ENCODE measurements at places on chromosomes 12 and 14. TPM values are rescaled to one million over a fixed set of nuclear protein-coding genes. Genes with fewer than 3 reads are reported as not detected.

GRCh38 chr14:64965356-64966000, 6.7 kb downstream of the RAB15 start:
- no peak for DNase-seq

DNA sequence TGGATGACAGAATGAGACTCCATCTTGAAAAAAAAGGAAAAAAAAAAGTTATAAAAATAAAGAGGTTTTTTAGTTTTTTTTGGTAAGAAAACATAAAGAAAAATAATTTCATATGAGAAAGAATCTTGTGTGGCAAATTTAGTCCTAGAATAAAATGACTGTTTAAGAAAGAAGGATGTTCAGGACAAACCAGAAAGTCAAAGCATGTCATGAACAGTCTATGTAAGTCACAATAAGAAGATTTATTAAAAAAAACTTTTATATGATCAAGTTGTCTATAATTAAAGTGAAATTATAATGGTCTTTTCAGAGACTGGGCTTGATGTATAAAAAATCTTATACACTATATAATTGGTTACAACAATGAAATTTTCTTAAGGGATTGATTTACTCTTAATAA, 68.1 kb upstream of the HECTD1 start:
- DNase-seq = no peak

Gene INHBE
- 0.10 TPM for total RNA-seq

DNA sequence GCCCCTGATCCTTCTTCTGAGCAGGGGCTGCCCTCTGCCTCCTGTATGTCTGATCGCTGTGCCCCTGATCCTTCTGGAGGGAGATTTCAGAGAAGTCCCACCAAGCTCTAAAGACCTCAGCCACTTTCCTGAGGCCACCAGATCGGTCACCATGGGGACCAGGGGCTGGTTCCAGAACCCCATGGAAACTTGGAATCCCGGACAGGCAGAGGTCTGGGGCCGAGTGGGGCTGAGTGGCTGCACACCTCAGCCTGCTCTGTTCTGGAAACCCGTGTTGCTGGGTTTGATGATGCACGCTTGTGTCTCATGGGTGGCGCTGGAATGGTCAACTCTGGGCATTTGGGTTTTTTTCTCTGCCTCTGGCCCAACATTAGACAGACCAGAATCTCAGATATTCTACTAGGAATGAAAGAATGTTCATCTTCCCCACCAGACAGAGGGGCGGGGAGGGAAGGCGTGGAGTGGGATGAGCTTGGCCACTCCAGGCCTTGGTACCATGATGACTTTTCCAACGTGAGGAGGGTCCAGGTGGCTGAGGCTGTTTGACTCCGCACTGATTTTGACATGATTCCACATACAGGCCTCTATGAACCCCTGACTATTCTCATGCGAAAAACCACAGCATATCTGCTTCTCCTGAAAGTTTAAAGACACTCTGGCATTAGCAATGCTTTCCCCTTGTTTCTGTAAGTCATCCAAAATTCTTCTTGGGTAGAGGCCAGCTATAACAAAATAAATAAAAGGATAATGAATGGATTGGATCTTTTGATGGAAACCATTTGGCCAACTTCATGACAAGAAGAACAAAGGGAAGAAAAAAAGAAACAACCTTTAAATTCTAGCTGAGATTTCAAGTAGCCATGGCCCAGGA, 114.5 kb downstream of the ADGRD1 start:
- DNase-seq = peak; percentile 89

DNA sequence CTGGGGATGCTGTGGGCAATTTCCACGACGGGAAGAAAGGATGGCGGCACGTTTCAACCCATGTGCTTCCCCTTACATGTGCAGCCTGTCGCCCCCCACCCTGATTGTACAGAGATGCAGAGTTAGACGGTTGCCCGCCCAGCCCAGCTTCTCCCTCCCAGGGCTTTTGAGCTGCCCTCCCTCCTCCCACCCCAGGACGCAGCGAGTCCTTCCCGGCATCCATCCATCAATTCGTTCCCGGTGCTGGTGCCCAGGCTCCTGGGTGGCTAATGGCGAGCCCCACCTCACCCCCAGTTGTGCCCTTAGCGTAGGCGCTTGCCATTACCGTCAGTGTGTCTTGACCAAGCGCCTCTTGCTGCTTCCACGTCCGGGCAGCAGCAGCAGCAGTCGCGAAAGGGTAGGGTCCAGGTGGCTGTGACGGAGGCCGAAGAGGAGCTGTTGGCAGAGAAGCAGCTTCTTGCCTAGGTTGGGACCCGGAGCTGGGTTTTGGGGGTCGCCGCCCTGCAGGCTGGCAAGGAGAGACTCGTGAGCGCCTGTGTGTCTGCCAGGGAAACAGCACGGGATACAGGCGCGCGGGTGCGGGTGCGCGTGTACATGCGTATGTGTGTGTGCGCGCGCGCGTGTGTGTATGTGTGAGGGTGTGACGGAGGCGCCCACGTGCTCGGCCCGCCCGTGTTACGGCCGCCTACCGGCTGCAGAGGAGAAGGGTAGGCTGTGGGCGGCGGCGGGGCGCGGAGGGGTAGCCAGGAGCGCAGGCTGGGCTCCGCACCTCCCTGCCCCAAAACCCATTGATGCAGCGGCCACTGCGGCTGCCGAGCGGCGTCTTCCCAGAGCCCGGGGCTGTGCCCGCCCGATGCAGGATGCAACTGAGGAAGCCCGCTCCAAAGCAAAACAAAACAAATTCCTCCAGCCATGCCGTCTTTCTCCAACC, at the start of gene SLC6A15:
Gene SLC6A15, minus strand, starts transcription at position 602 of the 931 bp plus-strand sequence. CDS start 20,679 bp downstream, outside the sequence.
- peak; percentile 6 for DNase-seq

DNA sequence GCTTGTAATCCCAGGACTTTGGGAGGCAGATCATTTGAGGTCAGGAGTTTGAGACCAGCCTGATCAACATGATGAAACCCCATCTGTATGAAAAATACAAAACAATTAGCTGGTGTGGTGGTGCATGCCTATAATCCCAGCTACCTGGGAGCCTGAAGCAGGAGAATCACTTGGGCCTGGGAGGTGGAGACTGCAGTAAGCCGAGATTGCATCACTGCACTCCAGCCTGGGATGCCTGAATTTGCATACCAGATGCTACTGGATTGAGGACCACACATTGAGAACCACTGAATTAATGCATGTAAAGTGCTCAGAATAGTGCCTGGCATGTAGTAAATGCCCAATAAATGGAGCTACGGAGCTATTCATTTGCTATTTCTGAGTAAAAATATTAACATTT, 14.9 kb upstream of the MYH7 start:
- DNase-seq = no peak

Gene JKAMP
- total RNA-seq = 57.7 TPM

- no peak for DNase-seq
These were observed 67.1 kb downstream of the DUSP16 start for GRCh38 chr12:12495536-12495935.

- no peak for DNase-seq
These were observed 58.0 kb downstream of the CDC42BPB start for GRCh38 chr14:102999227-102999895.

DNA sequence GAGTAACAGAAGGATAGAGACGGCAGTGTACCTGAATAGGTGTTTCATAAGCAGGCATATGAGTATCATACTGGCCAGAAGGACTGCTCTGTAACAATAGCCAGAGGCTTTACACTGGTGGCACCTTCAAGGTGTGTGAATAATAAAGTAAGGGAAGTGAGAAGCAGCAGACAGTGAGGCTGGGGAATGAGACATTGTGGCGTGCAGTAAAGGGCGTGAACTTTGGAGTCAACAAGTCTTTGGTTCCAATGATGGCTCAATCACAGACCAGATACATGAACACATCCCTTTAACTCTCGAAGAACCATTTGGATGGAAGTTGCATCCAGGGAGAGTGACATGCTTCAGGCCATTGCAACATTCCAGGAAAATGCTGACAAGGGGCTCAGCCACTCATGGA, 32.0 kb upstream of the CCND2 start:
- DNase-seq = no peak

Gene GLIPR1L2
- total RNA-seq = 2.1 TPM

Gene TAS2R10
- 1.7 TPM for total RNA-seq

Gene TAS2R50
- 6.1 TPM for total RNA-seq

- no peak for DNase-seq
These were observed 992 bp downstream of the DNAH10 start for GRCh38 chr12:123763093-123763492.

DNA sequence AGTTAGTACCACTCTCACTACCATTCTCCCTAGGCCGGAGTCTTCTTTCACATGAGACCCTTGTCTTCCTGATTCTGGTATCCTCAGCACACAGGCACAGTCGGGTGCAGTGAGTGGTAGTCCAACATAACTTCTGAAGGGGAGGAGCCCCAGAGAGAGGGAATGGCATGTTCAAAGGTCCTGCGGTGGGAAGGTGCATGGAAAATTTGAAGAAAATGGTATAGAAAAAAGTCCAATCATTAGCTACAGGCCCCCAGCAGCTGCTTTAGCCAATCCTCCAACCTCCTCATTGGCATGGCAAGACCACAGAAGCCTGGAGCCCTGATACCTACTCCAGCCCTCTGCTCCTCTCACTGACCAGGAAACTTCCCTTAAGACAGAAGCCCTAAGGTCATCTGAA, 96.6 kb downstream of the ZFP36L1 start:
- no peak for DNase-seq

GRCh38 chr12:49733219-49734017, 7.9 kb upstream of the TMBIM6 start:
- DNase-seq = no peak

DNA sequence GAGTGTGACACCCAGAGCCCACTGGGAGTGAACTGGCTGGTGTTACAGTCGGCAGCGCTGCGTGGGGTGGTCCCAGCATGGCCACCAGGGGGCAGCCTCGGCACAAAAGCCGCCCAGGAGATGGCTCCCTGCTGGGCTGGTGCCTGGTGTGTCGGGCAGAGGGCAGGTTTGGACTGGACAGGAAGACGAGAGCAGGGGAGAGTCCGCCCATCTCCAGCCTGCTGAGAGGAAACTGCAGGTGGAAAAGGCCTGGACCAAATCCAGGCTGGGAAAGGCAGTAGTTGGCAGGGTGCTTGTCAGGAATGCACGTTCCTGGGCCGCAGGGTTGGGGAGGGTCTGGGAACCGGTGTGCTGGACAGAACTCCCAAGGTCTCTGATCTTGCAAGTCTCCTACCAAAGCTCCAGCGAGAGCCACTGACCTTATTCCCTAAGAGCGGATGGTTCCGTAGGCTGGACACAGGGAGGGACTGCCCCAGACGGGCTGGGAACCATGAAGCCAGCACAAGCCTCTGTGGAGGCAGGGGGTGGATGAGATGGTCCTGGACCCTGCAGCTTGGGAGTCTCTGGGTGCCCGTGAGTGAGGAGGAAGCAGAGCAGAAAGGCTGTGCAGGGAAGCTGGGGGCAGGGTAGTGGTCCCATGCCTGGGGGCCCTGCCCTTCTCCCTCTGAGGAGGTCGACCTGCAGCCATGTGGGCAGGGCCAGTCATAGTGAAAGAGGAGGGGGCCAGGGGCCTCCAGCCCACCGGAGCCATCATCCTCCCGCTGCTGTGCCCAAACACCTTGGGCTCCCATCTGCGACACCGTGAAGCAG, 1.8 kb downstream of the AHNAK2 start:
- no peak for DNase-seq

GRCh38 chr12:90064852-90065801, 356.5 kb upstream of the ATP2B1 start:
- peak; percentile 70 for DNase-seq

Gene CD163
- 15.0 TPM for total RNA-seq

- DNase-seq = peak; percentile 28
These were observed 17.9 kb upstream of the RCOR1 start for GRCh38 chr14:102574281-102575159.
